ENCODE measurements at places on chromosomes 4 and X.

GRCh38 chr4:151803246-151803645 lies 42.4 kb upstream of the GATB start:
- DNase-seq, result no peak

- no peak for DNase-seq
These were observed 511 bp downstream of the GABRB1 start for GRCh38 chr4:47031751-47032404.

GRCh38 chr4:143626134-143626911 lies 74.2 kb downstream of the FREM3 start:
- no peak for DNase-seq

DNA sequence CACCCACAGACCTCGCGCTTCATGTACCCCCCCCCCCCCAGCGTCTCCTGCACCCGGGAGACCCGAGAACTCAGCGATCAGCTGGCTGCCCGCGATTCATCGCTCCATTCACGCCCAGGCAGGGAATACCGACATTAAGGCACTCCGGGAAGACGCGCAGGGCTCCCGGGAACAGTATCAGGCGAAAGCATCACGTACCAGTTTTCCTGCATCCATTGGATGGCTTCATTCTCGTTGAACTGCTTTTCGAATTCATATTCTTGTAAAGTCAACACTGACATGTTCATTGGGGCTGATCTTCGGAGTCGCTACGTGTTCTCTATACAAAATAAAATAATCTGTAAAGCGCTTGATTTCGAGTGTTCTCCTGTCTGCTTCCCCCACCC lies 373 bp downstream of the ELOVL6 start:
- DNase-seq, result no peak

DNA sequence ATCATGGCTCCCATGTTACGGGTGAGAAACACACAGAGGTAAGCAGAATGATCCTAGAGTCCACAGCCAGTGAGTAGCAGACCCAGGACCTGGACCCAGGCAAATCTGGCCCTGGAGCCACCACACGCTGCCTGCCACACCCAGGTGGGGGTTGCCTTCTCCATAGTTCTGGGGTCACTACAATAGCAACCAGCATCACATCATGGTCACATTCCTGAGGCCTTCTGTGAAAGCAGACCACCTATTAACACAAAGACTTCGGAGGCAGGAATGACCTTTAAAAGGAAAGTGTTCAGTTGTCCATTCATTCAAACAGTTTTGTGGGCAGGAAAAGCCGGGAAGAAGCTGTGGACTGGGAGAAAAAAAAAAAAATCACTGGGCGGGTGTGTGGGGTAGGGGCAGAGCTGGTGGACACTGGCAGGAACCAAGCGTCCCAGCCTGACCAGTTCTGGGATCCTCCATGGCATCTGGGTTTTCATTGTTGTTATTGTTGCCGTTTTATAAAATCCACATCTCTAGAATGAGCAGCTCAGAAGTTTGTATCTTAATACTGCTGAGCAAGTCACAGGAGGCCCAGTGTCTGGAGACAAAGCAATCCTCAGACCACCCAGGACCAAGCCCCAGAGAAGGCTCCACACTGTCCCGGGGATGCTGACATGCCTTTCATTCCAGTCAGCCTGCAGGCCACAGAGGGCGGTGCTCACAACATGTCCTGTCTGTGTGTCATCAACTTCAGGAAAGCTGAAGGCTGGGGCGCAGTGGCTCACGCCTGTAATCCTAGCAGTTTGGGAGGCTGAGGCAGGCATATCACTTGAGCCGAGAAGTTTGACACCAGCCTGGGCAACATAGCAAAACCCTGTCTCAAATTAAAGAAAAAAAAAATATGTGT lies 67.0 kb downstream of the SEL1L3 start:
- DNase-seq, result no peak

DNA sequence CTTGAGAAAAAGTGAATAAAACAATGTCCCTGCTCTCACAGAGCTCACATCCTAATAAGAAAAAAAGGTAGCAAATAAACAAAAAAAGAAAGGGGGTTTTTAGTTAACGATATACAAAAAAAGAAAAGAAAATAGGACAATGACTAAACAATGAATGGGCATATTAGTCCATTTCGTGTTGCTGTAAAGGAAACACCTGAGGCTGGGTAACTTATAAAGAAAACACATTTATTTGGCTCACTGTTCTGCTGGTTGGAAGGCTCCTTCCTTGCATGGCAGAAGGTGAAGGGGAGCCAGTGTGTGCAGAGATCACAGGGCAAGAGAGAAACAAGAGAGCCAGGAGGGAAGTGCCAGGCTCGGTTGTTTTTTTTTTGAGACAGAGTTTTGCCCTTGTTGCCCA lies 4.7 kb upstream of the KLF3 start:
- no peak for DNase-seq

GRCh38 chrX:22629105-22629725 lies 356.5 kb downstream of the CBLL2 start:
- no peak for DNase-seq

DNA sequence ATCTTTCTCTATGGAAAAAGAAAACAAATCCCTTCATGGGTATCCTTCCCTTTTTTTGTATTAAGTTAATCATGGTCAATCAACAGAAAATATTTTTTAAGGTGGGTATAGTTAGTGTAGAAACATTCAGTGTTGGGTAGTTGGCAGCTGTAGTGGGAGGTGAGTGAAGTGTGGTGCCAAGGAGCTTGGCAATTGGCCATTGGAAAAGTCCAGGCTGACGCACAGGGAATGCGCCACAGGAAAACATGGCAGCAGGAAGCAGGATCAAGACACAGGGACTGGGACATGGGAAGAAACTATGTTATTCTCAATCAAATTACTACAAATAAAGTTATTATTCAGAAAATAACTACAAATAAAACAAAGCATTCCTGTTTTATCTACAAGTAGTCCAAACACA lies 20.0 kb downstream of the PALLD start:
- no peak for DNase-seq

DNA sequence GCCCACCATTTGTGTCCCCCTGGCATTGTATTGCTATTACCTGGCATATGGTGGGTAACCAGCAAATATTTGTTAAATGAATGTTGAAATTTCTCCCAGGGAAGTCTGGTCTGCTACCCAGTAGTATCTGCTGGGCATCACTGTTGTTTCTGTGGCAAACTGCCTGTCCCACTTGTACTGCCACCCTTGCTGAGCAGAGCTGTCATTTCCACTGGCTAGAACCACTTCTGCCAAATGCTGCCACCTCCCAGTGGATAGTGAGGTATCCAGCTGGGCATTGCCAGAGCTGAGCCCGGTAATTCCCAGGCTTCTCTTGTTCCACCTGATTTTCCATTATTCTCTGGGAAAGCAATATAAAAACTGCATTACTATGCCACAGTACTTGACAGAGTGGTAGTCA lies 186.7 kb upstream of the NOCT start:
- no peak for DNase-seq

GRCh38 chr4:187606581-187606980 lies 389.0 kb upstream of the ZFP42 start:
- no peak for DNase-seq

- no peak for DNase-seq
These were observed 114.5 kb upstream of the SLIT2 start for GRCh38 chr4:20137176-20137575.

DNA sequence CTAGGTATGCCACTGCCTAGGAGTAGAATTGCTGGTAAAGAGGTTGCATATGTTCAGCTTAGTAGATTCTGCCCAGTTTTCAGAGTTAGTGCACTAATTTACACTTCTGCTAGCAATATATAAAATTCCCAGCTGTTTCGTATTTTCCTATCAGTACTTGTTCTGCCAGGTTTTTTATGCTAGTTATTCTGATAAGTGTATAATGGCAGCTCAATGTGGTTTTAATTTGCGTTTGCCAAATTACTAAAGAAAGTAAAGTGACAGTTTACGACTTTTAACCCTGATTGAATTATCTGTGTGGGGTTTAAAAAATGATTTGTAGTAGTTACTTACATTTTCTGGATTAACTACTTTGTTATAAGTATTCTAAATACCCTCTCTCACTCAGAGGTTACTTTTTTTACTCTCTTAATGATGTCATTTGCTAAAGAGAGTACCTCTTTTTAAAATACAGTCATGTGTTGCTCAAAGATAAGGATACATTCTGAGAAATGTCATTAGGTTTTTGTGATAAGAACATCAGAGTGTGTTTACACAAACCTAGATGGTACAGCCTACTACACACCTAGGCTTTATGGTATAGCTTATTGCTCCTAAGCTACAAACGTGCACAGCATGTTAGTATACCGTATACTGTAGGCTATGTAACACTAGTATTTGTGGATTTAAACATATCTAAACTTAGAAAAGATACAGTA lies 363.2 kb downstream of the IL15 start:
- no peak for DNase-seq

Measured in NCI-H187 treated with DMSO at 0.1 percent for 48 hours (cell line).